ENCODE measurements at places on chromosomes 13 and 19.

DNA sequence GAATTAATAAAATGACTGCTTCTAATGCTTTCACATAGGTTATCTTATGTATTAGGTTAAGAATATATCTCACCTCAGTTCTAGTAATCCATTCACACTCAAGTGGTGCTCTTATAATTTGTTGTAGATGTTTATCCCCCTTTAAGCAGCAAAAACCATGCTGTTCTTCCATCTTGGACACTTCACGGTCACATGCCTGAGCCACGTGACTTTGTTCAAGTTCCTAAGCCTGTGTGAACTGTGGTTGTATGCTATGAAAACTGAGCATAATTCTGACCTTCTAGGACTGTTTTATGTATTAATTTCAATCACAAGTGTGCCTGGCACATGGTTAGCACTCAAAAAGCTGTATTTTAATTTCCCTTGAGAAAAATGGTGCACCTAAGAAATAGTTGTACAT, 41.2 kb upstream of the STARD13 start:
- DNase-seq, result no peak

DNA sequence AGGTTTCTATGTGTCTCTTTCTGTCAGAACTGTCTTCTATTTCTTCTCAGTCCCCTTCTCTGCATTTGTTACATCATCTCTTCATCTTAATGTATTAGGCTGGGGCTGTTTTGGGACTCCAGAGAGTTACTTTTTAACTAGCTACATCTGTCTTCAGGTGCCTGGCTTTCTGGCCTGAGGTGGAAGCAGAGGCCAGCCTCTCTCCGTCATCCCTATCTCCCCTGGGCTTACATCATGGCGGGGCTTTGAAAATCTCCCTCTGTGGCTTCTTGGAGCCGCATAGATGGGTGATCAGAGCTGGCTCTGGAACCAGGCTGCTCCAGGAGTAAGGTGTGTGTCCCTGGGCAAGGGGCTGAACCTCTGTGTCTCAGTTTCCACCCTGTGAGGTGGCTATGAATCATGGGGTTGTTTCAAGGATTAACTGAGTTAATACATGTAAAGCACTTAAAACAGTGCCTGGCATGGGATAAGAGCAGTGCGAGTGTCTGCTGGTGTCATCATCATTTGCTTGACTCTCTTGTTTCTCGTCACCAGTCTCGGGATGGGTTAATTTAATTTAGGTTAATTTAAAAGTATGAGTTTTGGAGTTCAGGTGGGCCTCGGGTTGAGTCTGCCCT, 2.0 kb downstream of the EPN1 start:
- no peak for DNase-seq

- DNase-seq, result no peak
Observed at GRCh38 chr19:4068047-4068966, 1.6 kb upstream of the ZBTB7A start.

DNA sequence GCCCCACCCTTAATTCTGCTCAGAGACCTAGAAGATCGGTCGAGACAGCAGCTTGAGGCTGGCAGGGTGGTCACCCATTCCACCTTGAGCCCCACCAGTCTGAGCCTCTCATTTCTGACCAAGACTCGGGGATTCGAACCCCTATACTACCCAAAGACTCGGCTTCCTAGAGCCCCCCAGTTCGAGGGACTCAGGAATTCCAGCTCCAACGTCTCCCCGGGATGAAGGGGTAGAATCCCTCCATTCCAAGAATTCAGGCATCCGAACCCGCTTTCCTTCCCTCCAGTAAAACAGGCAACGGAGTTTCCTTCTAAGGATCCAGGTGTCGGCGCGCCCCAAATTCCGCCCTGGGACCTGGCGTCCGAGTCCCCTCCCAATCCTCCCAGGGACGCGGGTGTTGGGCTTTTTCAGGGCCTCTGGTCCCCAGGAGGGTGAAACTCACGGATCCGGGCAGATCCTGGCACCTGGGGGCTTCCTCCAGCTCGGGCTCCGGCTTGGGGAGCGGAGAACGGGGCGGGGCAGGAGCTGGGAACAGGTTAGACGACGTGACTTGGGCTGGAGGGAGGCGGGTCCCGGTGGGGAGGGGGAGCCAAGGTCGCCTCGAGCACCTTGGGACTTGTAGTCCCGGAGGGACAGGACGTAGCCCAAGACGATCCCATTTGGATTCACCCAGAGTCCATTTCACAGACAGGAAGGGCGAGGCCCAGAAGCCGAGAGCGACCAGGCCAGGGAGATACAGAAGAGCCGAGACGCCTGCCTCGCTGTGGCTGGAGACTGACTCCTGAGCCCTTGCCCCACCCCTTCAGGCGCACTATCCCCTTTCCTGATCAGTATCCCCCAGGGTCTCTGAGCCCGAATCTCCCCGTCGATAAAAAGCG, at the start of gene PPP1R13L:
Gene PPP1R13L, minus strand, starts transcription at position 513 of the 878 bp plus-strand sequence. CDS start 6,751 bp downstream, outside the sequence.
- DNase-seq, result peak; percentile 90

GRCh38 chr19:23762884-23763711, 4.4 kb upstream of the ZNF681 start:
- DNase-seq, result no peak

DNA sequence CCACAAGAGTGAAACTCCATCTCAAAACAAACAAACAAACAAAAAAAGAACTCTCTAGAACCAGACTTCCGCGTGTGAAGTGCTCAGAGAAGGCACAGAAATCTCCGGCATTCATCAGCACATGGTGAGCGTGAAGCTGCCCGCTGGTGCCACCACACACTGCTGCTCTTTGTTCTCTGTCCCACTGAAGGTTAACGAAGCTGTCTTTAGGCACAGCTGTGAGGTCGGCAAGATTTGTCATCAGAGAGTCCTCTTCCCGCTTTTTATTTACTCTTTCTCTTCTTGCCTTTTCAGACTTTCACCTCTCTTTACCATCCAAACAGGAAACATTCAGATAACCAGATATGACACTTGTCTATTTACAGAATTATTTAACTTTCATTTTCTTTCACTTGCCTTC, 115.2 kb upstream of the ARGLU1 start:
- no peak for DNase-seq

DNA sequence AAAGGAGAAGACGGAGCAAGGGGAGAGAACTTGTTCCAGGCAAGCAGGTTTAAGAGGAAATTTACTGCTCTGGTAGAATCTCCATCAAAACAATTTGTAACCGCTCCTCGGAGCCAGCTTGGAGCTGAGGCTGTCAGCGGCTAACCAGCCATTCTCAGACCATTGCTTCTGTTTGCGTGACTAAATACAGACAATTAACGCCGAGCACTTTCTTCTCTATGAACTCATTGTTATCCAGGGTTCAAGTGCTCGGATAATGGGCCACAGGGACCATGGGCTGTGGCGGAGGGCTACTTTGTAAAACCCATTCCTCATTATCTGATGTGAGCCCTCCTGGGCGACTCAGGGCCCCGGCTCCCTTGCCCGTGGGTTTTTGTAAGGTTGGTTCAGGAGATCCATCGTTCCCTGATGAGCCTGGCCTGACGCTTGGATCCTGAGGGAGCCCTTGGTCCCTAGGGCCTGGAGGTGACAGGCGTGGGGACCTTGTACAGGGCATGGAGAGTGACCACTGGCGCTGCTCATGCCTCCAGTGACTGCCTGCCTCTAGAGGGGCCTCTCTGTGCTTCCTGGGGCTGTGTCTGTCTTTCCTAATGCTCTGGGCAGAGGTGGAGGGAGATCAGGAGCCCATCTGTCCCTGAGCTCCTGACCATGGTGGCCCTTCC, 61.5 kb upstream of the ZNF536 start:
- DNase-seq, result no peak

DNA sequence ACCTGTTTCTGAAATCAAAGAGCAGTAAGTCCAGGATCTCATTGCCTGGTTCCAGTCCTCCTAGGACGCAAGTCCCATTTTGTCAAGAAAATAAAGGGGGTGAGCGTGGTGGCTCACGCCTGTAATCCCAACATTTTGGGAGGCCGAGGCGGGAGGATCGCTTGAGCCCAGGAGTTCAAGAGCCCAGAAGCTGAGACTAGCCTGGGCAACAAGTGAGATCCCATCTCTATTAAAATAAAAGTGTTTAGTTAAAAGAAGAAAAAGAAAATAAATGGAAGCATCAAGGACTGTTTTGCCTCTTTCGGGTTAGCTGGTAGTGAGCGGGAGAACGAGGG, 344 bp upstream of the HAUS5 start:
- no peak for DNase-seq

DNA sequence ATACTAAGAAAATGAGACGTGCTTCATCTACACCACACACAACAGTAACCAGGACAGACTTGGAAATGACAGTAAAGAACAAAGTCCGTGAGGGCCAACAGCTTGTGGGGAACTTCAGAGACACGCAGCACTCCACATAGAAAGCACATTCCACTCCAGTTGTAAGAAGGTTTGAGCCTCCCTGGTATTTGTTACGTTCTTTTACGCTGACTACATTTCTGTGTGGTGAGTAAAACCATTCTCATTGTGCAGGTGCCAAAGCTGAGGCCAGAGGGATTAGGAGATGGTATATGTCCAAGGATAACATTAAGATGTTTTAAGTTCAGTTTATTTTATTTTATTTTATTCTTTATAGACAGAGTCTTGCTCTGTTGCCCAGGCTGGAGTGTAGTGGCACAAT, 1189.9 kb downstream of the UQCRFS1 start:
- DNase-seq, result no peak

- no peak for DNase-seq
Observed at GRCh38 chr19:367561-367960, 23.0 kb upstream of the MIER2 start.

GRCh38 chr19:39307046-39307821, 11.0 kb downstream of the IFNL1 start:
- DNase-seq, result no peak

DNA sequence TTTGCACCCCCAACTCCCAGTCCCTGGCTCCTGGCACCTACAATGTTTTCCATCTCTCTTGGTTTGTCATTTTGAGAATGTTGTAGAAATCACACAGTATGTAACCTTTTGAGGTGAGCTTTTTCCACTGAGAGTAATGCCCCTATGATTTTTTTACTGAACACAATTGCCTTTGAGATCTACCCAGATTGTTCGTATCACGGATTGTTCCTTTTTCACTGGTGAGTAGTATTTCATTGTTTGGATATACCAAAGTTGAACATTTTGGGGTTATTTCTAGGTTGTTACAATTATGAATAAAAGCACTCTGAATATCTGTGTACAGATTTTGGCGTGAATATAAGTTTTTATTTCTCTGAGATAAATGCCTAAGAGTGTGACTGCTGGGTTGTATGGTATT, 17.7 kb upstream of the ANKRD10 start:
- no peak for DNase-seq

DNA sequence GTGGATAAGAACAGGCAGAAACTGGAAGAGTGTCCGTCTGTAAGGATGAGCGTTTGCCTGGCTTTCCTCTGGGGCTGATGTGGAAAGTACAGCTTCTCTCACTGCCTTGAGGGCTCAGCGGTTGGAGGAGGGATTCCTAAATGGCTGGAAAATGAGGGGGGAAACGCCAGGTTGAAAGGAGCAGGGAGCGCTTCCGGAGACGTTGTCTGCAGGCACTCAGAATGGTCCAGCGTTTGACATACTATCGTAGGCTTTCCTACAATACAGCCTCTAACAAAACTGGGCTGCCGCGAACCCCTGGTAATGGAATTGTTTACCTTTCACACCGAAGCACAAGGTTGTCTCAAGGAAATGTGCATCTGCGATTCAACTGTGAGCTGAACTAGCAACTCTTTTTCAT, 39.9 kb downstream of the MRPL57 start:
- DNase-seq, result no peak

- DNase-seq, result no peak
Observed at GRCh38 chr19:21463449-21464105, 41.8 kb upstream of the ZNF429 start.

GRCh38 chr13:76775088-76775740, 111.0 kb downstream of the KCTD12 start:
- no peak for DNase-seq

DNA sequence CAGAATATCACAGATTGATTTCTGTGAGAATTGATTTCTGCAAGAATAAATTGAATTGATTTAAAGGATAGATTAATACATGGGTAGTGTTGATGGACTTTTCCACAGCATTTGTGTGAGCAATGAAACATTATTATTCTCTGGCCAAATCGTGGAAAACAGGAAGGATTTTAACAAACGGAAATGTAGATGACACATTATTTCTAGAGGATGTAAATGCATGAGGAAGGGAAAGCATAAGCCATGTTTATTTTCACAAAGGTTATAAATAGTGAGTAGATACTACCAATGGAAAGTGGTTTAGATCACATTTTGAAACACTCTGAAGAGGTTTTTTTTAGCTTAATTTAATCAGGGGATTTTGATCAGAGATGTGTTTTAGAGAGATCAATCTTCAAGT, 1534.6 kb upstream of the MIR17HG start:
- peak; percentile 79 for DNase-seq

- no peak for DNase-seq
Observed at GRCh38 chr13:102170305-102170704, 231.5 kb downstream of the FGF14 start.

GRCh38 chr13:66543780-66544179, 686.4 kb downstream of the PCDH9 start:
- DNase-seq, result no peak

DNA sequence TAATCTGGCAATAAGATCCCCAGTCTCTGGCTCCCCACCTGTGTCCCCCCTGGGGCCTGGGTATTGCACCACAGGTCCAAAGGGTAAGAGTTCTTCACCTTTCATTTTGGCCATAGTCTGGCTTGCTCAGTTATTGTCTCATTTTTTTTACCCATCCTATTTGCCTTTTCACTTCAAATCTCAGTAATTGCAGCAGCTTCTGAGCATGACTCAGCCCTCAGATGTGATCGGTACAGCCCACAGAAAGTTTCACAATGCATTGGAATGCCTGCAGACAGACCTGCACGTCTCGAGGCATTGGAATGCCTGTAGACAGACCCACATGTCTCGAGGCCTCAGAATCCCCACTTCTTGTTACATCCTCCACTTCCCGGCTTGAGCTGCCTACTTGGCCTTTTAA, 173.6 kb downstream of the NUFIP1 start:
- DNase-seq, result peak; percentile 54

Data from endothelial cell of umbilical vein (primary cell).